ENCODE measurements at places on chromosomes 3 and 15.
A peak's percentile ranks its signal among the peaks of the same experiment; 100 is the strongest.

DNA sequence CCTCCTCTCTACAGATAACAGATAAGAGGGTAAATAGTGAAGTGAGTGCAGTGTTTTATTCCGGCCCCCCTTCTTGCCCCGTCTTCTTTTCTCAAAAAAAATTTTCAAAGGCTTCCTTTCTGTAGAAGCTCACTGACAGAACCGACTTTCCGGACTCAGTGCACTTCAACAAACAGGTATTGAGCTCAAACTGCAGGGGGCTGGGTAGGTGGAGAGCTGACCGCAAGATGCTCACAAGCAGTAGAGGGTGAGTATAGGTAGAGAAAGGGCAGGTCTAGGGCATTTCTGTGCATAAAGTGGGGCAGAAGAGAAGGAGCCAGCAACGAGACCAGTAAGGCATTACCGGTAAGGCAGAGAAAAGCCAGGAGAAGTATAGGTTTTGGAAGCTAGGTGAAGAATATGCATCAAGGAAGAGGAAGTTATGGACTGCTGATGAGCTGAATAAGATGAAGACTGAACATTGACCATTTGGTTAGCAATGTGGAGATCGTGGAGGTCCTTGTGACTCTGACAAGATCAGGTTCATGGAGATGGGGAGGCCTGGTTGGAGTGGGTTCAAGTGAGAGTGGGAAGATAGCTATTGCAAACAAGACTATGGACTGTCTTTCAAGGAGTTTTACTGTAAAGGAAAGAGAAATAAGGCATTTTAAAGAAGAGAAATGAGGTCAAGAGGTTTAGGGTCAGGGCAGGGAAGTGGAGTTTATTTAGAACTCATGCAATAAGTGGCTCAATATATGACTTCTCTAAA, 97.4 kb downstream of the ST6GAL1 start:
- no peak overlapping the region for H3K27ac ChIP-seq
- no peaks in the 10 kb centered on the region for H3K36me3 ChIP-seq
- no peaks in the 10 kb centered on the region for H3K27me3 ChIP-seq
- H3K4me1 ChIP-seq = peaks cover 4% of the 10 kb centered on the region
- H3K4me3 ChIP-seq = no peak overlapping the region

DNA sequence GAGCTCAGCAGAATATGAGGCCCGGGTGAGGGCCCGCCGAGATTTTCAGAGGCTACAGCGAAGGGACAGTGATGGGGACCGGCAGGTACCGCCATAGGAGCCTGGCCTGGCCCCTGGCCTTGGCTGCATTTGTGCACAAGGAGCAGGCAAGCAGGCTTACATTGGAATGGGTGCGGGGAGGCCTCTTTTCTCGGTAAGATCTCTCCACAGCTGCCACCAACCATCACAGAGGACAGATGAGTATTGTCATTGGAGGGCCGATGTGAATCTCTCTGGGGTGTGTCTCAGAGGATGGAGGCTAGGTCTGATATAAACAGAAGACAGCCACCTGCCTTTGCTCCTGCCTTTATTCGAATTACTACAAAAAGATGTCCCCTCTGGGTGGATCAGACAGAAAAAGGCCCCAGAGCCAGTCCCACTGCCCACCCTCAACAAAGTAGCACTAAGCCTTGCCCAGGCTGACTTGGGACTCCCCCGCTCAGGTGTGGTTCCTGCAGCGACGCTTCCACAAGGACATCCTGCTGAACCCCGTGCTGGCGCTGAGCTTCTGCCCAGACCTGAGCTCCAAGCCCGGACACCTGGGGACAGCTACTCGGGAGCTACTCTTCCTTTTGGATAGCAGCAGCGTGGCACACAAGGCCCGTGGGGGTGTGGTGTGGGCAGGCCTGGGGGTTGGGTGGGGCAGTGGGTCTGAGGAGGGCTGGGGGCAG, 5.4 kb downstream of the VWA5B2 start:
- peaks cover 85% of the 10 kb centered on the region for H3K27me3 ChIP-seq
- no peak for DNase-seq
- H3K4me3 ChIP-seq = no peak overlapping the region
- no peak overlapping the region for H3K27ac ChIP-seq

DNA sequence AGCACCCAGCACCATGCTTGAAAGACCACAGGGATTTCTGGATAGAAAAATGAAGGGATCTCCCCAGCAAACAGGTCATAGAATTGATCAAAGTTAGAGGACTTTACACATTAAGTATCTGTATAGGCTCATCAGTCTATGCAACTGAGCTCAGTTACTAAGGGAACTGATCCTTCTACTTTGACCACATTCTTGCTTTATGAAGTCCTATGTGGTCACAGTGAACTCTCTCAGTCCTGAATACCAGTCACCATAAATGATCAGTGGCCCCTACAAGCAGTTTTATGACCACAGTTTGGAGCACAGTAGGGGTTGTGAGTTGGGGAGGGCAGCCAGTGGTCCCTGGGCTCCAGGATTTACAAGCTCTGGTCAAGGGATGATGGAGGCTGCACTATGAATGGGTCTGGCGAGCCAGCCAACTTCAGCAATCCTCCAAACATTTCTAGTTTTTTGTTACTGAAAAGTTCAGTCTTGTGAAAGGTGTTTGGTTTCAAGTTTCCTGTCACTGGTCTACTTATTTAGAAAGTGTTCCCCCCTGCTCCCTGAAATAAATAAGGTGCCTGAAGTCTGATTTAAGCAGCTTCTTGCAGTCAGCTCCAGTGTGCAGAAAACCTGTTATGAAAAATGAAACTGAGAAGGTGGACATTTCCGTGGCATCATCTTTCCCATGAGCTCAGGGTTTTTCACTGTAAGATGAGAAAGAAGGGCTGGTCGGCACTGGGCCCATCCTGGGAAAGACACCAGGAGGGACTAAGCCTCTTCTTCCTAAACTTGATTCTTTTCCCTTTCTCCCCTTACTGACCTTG, 75.5 kb downstream of the DAPK2 start:
- no peak for DNase-seq
- no peaks in the 10 kb centered on the region for H3K27me3 ChIP-seq
- no peak overlapping the region for H3K4me3 ChIP-seq
- H3K36me3 ChIP-seq = no peaks in the 10 kb centered on the region
- peaks cover 17% of the 10 kb centered on the region for H3K4me1 ChIP-seq

GRCh38 chr15:83848315-83849050, 194.6 kb downstream of the ADAMTSL3 start:
- H3K4me1 ChIP-seq = no peaks in the 10 kb centered on the region
- DNase-seq = no peak
- H3K36me3 ChIP-seq = no peaks in the 10 kb centered on the region
- H3K4me3 ChIP-seq = no peak overlapping the region

GRCh38 chr15:85024509-85025336, 43.1 kb downstream of the PDE8A start:
- H3K36me3 ChIP-seq = no peaks in the 10 kb centered on the region
- H3K4me3 ChIP-seq = no peak overlapping the region
- no peaks in the 10 kb centered on the region for H3K27me3 ChIP-seq
- no peaks in the 10 kb centered on the region for H3K4me1 ChIP-seq

DNA sequence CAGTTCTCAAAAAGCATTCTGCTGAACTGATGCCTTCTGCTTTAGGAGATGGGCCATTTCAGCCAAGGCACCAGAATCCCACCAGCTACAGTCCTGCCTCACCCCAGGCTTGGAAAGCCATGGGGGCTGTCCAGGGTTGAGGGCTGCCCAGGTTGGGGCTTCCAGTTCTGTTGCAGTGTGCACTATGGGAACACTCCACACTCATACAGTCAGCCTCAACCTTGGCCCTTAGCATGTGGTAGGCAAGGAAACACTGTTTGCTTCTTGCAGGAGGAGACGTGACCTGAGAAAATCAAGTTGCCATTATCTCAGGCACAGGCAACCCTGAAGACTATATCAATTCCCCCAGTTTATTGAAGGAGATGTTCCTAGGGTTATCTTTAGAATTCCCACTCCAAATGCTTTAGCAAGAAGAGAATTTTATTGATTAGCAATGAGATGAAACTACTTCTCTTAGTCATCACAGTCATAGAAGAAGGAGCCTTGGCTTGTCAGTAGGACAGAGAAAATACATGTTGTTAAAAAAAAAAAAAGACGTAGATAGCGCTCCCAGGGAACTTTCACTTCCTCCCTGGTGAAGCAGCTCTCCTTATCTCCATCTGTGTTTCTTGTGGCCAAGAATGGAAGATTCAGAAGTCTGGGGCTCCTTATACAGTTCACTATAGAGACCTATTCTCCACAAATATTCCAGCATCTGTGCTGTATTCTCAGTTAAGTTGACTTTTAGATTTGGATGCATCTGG, 38.3 kb upstream of the IL12A start:
- H3K4me1 ChIP-seq = no peaks in the 10 kb centered on the region
- H3K27me3 ChIP-seq = peaks cover 8% of the 10 kb centered on the region
- no peaks in the 10 kb centered on the region for H3K36me3 ChIP-seq
- H3K27ac ChIP-seq = no peak overlapping the region
- DNase-seq = no peak

DNA sequence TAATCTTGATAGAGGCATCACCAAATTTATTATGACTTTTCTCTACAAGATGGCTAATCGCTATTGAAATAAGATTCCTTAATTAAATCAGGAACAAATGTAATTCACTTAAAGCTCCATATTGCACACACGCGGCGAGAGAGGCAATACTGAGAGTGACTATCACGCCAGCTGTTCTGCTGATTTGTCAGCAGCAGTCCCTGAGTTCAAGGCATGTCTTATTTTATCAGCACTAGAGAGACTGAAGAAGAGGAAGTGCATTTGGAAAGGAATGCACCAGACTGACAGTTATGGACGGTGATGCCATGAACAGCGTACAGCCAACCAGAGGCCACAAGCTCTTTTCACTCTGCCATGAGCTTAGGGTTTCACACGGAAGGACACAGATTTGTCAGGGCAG, 83.6 kb upstream of the SLCO3A1 start:
- no peaks in the 10 kb centered on the region for H3K4me1 ChIP-seq
- H3K27me3 ChIP-seq = no peaks in the 10 kb centered on the region
- no peaks in the 10 kb centered on the region for H3K36me3 ChIP-seq
- no peak for DNase-seq

DNA sequence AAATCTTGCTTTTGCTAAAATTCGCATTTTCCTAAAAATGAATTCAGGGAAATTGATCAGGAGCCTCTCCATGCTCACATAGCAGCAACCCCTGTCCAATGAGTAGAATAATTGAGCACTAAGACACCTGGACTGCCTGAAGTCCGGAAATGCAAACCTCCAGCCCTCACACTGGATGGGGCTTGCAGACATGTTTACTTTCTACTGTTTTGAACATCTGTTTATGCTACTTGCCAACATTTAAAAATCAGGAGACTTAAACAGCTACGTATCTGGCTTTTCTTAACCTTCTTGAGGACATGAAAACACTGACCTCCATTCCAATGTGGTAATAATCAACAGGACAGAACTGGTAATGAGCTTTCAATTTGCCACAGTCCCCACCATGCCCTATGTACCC, 184.4 kb downstream of the SHOX2 start:
- no peak for DNase-seq
- no peak overlapping the region for H3K4me3 ChIP-seq
- no peaks in the 10 kb centered on the region for H3K36me3 ChIP-seq
- H3K27me3 ChIP-seq = no peaks in the 10 kb centered on the region
- H3K4me1 ChIP-seq = peaks cover 2% of the 10 kb centered on the region

- no peaks in the 10 kb centered on the region for H3K4me1 ChIP-seq
- H3K27me3 ChIP-seq = no peaks in the 10 kb centered on the region
- H3K27ac ChIP-seq = no peak overlapping the region
Observed at GRCh38 chr3:183123891-183124290, 24.6 kb upstream of the MCCC1 start.

- H3K36me3 ChIP-seq = peaks cover under 1% of the 10 kb centered on the region
- no peaks in the 10 kb centered on the region for H3K4me1 ChIP-seq
- no peaks in the 10 kb centered on the region for H3K27me3 ChIP-seq
- no peak for DNase-seq
- H3K27ac ChIP-seq = no peak overlapping the region
- H3K4me3 ChIP-seq = no peak overlapping the region
Observed at GRCh38 chr15:41583795-41584194, 24.8 kb downstream of the TYRO3 start.

DNA sequence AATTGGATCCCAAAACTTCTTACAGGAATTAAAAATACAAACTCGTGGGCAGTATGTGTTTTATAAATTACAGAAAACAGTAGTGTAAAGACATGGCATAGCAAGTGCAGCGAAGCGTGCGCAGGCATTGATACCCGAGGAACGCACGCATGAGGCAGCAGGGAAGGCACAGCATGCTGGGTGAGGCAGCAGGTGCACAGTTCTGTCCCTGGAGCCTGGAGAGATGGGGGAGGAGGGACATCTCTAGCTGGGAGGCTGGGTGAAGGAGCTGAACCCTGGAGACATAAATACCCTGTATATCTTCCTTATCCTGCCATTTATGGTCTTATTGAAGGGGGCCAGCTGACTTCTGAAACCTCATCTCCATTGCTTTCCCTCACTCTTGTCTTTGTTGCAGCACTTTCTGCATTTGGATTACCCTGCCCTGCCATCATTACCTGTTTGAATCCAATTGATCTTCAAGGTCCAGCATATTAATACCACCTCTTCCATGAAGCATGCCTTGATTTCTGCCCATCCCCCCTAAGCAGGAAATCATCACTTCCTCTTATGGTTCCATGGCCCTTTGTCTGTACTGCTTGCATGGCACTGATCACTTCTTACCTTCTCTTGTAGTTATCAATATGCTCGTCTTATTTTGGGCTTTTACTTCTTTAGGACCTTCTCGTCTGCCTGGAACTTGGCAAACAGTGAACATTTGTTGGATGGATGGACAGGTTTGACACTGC, 20.5 kb downstream of the LPP start:
- H3K27ac ChIP-seq = no peak overlapping the region
- DNase-seq = no peak
- peaks cover 2% of the 10 kb centered on the region for H3K4me1 ChIP-seq
- no peak overlapping the region for H3K4me3 ChIP-seq
- H3K36me3 ChIP-seq = peaks cover 46% of the 10 kb centered on the region

GRCh38 chr3:58824285-58824684, 157.7 kb upstream of the FAM3D start:
- no peaks in the 10 kb centered on the region for H3K27me3 ChIP-seq
- DNase-seq = peak; percentile 51
- no peak overlapping the region for H3K4me3 ChIP-seq
- H3K4me1 ChIP-seq = peaks cover 2% of the 10 kb centered on the region
- H3K27ac ChIP-seq = no peak overlapping the region
- no peaks in the 10 kb centered on the region for H3K36me3 ChIP-seq

- H3K36me3 ChIP-seq = no peaks in the 10 kb centered on the region
- H3K4me3 ChIP-seq = no peak overlapping the region
- H3K4me1 ChIP-seq = no peaks in the 10 kb centered on the region
- no peak for DNase-seq
- no peak overlapping the region for H3K27ac ChIP-seq
Observed at GRCh38 chr3:123377243-123377740, 71.6 kb downstream of the ADCY5 start.

GRCh38 chr15:29822100-29822683, at the start of gene TJP1:
TSS of gene TJP1 (minus strand) at chr15:29822468. CDS start at chr15:29822028, 440 bp downstream.
- peak within 1 kb of the TSS; percentile 93 for H3K4me3 ChIP-seq
- H3K4me1 ChIP-seq = peaks cover 3% of the 10 kb centered on the region
